ENCODE measurements at places on chromosomes 2 and 18. TPM values are rescaled to one million over a fixed set of nuclear protein-coding genes. Genes with fewer than 3 reads are reported as not detected.

CXCR4 gene
- 23.1 TPM for total RNA-seq

INPP5D gene
- 4.3 TPM for total RNA-seq

GREB1L gene
- 7.2 TPM for total RNA-seq

SSB gene
- total RNA-seq = 76.4 TPM

IL37 gene
- not detected for total RNA-seq

LHCGR gene
- 0.44 TPM for total RNA-seq

REG1B gene
- not detected for total RNA-seq

RNU2-63P gene
- 15.0 TPM for total RNA-seq

SULT1C2 gene
- total RNA-seq = 0.13 TPM

DNA sequence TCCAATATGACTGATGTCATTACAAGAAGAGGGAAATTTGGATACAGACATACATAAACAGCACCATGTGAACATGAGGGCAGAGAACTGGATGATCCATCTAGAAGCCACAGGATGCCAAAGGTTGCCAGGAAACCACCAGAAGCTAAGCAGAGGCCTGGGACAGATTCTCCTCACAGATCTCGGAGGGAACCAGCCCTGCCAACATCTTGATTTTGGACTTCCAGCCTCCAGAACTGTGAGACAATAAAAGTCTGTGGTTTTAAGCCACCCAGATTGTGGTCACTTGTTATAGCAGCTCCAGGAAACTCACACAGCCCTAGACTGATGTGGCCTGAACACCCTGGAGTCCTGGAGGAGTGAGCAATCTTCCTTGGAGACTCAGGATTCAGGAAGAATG lies 351.6 kb downstream of the EIPR1 start:
- no peak for DNase-seq

- DNase-seq = no peak
Measured at GRCh38 chr2:36071698-36072097, 283.9 kb upstream of the CRIM1 start.

GRCh38 chr2:220619525-220620220 lies 952.4 kb downstream of the EPHA4 start:
- no peak for DNase-seq

- no peak for DNase-seq
Measured at GRCh38 chr2:36798724-36799123, 102.2 kb downstream of the VIT start.

GRCh38 chr18:29321561-29321960 lies 1144.6 kb upstream of the CDH2 start:
- no peak for DNase-seq

GRCh38 chr2:55616551-55617174 lies 759 bp downstream of the PPP4R3B start:
- peak; percentile 83 for DNase-seq

- DNase-seq = no peak
Measured at GRCh38 chr2:62482558-62483352, 23.2 kb downstream of the TMEM17 start.

DNA sequence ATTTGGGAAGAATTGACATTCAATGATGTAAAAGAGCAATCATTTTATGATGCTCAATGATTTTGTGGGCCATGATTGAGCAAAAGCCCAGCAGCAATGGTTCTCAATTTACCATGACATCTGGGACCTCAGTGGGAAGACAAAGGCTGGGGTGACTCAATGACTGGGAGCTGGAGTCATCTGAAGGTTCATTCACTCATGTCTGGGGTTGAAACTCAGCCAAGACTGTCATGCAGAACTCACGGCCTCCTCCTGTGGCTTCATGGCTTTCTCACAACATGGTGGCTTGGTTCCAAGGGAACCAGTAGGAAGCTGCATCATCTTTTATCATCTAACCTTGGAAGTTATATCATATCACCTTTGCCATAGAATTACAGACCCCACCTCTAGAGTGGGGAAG lies 45.1 kb upstream of the CD226 start:
- no peak for DNase-seq

DNA sequence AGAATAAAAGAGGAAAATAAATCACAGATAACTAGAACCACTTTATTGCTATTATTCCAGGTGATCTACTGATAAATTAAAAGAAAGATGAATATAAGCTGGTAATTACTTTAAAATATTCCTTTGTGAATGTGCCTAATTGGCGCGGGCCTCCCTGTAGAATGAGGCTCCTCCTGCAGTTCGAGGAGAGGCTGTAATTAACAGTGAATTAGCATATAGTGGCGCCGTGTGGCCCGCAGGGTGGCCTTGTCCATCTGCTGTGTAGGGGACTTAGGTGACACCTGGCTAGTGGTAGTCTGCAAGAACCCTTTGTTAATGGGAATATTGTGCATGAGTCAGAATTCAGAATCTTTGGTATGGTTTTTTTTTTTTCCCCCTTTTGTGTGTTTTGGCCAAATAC lies 119.8 kb downstream of the AGAP1 start:
- no peak for DNase-seq

DNA sequence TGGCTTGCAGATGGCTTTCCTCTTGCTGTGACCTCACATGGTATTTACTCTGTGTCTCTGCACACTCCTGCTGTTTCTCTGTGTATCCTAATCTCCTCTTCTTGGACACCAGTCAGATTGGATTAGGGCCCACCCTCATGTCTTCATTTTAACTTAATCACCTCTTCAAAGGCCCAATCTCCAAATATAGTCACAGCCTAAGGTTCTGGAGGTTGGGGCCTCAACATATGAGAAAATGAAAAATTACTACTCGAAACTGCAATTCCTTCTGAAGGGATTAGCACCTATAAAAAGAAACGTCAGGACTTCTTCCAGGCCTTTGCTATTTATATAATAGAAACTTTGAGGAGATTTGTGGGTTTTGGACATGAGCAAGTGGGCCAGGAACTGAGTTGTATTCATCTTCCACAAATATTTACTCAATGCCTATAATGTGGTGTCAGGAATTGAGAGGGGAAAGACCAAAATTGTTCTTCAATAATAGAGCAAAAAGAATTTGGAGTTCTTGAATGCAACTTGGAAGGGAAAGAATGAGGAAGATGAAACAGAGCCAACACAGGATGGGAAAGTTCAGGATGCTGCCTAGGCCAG lies 270.0 kb upstream of the FN1 start:
- peak; percentile 65 for DNase-seq

GRCh38 chr2:40466332-40466906 lies 14.5 kb upstream of the SLC8A1 start:
- DNase-seq = no peak

GRCh38 chr2:18771212-18771611 lies 181.8 kb upstream of the NT5C1B start:
- no peak for DNase-seq

DNA sequence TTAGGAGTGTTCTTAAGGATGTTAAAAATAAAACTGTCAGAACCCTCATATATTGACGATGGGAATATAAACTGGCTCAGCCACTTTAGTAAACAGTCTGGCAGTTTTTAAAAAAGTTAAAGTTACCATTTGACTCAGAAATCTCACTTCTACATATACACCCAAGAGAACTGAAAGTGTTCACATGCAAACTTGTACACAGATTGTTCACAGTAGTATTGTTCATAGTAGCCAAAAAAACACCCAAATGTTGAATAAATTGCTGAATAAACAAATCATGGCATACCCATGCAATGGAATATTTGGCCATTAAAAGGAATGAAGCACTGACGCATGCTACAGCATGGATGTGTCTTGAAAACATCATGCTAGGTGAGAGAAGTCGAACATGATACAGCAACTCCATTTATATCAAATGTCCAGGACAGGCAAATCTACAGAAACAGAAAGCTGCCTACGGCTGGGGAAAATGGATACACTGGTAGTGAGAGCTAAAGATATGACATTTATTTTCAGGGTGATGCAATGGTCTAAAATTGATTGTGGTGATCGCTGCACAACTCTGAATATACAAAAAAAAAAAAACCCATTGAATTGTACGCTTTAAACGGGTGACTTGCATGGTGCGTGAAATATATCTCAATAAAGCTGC lies 10.1 kb downstream of the RPL31 start:
- no peak for DNase-seq

- no peak for DNase-seq
Measured at GRCh38 chr2:44102790-44103562, 65.7 kb upstream of the PPM1B start.

DNA sequence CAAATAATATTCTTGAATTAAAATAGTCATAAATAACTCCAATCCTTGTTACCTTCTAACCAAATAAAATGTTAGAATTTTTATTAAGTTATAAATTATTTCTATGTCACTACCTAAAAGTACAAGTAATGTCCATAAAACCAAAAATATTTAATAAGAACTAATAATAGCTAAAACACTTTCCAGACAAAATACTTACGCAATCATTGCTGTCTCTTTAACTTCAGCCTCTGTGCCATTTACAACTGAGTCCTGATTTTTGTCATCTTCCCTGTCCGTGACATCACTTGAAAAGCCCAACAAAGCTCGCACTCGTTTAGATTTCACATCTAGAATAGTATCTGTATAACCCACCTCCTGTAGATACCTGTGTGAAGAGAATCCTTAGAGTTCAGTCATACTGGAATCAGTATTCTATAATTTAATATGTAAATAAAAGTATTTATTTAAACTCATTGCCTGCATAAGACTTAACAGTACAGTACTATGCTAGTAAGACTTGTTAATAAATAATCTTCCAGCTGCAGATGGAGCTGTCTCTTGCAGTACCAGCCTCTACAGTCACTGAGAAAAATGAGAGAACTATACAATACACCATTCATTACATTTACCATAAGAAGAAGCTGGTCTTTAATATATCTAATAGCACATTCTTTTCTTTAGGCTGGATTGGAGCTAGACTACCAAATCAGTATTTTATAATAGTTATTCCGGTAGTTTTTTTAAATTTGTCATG lies 63.8 kb downstream of the STRN start:
- DNase-seq = no peak

DNA sequence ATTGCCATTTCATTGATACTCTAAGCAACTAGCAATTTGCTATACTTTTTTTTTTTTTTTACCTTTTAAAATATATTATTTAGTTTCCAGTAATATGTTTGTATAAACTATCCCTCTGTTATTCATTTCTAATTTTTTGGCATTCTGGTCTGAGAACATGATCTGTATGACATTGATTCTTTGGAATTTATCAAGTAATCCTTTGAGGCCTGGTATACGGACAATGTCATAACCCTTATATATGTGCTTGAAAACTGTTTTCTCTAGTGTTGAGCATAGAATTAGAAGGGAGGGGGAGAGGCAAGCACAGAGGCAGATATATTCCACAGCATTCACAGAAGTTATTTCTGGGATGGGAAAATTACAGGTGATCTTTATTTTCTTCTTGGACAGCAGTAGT lies 48.2 kb upstream of the POLE4 start:
- no peak for DNase-seq

DNA sequence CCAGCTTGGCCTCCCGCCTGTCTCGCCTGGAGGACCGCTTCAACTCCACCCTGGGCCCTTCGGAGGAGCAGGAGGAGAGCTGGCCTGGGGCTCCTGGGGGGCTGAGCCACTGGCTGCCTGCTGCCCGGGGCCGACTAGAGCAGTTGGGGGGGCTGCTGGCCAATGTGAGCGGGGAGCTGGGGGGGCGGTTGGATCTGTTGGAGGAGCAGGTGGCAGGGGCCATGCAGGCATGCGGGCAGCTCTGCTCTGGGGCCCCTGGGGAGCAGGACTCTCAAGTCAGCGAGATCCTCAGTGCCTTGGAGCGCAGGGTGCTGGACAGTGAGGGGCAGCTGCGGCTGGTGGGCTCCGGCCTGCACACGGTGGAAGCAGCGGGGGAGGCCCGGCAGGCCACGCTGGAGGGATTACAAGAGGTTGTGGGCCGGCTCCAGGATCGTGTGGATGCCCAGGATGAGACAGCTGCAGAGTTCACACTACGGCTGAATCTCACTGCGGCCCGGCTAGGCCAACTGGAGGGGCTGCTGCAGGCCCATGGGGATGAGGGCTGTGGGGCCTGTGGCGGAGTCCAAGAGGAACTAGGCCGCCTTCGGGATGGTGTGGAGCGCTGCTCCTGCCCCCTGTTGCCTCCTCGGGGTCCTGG lies 3.7 kb upstream of the KHK start:
- peak; percentile 71 for DNase-seq

DNA sequence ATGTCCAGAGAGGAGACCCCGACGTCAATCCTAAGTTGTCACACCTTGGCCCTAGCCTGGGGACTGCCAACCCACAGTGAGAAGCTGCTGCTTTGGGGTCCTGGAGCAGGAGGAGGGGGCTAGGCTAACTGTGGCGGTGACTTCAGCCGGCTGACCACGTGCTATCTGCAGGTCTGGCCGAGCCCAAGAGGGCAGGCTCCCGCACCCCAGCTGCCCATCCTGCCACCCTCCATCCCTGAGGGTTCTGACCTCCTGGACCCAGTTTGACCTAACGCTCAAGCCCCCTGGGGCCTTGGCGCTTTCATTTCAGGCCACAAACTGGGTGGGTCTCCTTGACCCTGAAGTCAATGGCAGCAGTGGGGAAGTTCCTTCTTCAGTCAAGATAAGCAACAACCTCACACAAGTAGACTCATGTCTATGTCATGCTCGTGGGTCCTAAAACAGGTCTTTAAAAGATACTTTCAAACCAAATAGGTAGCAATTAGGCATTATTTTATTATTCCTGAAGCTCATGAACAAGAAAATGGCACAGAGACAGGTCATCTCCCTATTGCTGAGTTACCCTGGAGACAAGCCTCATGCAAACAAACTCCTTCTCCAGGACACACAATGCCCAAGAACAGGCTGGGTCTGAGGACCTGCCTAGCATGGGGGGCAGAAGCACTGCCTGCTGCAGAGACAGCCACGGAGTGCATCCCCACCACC lies 2.3 kb downstream of the HES6 start:
- no peak for DNase-seq

DNA sequence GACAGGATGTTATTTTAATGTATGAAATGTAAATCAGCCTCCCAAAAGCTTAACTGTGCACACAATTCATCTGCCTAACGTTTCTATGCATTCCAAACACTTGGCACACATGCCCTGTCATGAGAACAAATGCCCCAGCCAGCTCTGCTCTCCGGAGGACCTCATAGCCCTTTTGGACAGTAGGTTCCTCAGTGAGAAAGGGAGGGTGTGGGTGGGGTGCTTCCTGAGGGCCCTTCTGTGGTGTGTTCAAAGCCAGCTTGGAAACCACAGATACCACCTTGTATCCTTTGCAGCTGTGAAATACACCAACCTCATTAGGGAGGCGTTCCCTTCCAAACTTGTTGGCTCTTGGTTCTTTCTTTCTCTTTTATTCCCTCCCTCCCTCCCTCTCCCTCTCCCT lies 102.2 kb upstream of the ASB18 start:
- no peak for DNase-seq

Measured in muscle of leg (tissue), 16 donors.